ENCODE measurements at places on chromosomes 12 and 14.
A peak's percentile ranks its signal among the peaks of the same experiment; 100 is the strongest.

DNA sequence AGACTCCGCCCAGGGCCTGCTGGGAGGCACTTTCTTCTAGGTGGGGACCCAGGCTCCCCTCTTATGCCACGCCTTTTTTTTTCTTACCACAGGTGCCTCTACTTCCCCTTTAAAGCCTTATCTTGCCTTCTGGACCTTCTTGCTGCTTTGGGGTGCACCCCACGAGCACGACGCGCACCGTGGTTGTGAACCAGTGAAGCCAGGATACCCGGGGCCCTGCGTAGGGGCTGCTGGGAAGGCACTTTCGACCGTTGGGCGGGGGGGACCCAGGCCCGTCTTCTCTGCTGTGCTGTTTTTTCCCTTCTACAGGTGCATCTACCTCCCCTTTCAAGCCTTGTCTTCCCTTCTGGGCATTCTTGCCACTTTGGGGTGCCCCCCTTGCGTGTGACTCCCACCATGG lies 305.4 kb downstream of the ALG10 start:
- DNase-seq, result no peak

- peak; percentile 61 for DNase-seq
Measured at GRCh38 chr12:70243510-70244371, 508 bp downstream of the CNOT2 start.

GRCh38 chr14:61234215-61234916 lies 46.8 kb downstream of the TMEM30B start:
- DNase-seq, result no peak

DNA sequence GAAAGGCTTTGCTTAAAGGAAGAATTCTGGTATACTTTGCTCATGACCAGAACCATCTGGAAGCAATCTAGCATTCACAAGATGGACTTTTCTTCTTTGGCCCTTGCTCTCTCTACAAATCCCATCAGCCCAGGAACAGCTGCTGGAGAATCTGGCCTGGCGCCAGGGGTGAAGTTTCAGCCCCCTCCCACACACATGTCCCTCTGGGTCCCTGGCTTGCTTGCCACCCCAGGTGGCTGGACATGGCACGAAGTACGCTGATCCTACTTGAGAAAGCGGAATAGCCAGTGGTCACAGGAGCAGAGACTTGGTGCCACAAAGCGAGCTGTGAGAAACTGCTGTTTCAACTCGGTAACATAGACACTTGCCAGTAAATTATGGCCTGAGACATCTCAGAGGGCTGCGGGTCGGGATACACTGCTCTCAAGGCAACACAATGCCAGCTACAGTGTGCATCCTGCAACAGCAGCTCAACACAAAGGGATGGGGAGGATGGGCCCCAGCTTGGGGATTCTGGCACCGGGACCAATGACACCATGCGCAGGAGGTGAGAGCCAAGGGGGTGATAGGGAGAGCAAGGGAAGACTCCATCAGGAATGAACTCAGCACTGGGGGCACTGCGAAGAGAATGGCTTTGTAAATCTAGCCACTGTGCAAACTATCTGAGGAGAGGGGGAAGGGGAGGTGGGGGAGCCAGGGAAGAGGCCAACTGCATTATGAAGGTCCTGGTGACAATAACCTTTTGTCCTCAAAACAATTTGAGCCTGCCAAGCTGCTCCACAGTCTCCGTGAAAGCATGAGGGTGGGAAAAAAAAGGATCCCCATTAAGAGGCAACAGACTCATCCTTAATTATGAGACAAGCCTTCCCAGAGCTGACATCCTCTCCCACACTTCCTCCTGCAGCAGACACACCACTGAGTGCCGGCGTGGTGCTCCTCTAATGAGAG lies 219.9 kb downstream of the PPM1H start:
- DNase-seq, result peak; percentile 45

DNA sequence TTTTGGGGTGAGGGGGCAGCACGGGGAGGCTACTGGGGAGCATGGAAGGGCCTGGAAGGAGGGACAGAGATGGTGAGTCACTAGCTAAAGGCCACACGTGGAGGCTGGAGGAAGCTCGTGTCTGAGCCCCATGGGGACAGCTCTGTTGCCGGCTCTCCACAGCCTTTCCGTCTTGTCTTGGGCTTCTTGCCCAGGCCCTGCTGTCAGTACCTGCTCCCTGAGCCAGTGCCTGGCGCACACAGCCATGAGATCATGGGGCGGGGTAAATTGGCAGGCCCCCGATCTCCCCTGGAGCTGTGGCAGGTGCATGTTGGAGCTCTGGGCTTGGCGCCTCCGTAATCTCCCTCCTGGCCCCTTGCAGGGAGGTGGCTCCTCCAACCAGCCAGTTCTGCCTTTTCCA lies 16.1 kb upstream of the KRT80 start:
- DNase-seq, result no peak

GRCh38 chr14:32607399-32607798 lies 278.3 kb downstream of the AKAP6 start:
- no peak for DNase-seq

All from amygdala (tissue), 56 donors.